ENCODE measurements at places on chromosomes 12 and 14. TPM values are rescaled to one million over a fixed set of nuclear protein-coding genes. Genes with fewer than 3 reads are reported as not detected.

GRCh38 chr14:29789475-29789874 is 138.2 kb downstream of the PRKD1 start:
- no peaks in the 10 kb centered on the region for H3K36me3 ChIP-seq
- no peaks in the 10 kb centered on the region for H3K27me3 ChIP-seq
- no peak for DNase-seq
- H3K4me1 ChIP-seq, result no peaks in the 10 kb centered on the region
- no peak overlapping the region for H3K4me3 ChIP-seq

GRCh38 chr12:51234530-51234929 is 4.1 kb upstream of the DAZAP2 start:
- H3K4me3 ChIP-seq, result no peak overlapping the region
- H3K4me1 ChIP-seq, result peaks cover 2% of the 10 kb centered on the region
- no peaks in the 10 kb centered on the region for H3K27me3 ChIP-seq
- DNase-seq, result no peak

DNA sequence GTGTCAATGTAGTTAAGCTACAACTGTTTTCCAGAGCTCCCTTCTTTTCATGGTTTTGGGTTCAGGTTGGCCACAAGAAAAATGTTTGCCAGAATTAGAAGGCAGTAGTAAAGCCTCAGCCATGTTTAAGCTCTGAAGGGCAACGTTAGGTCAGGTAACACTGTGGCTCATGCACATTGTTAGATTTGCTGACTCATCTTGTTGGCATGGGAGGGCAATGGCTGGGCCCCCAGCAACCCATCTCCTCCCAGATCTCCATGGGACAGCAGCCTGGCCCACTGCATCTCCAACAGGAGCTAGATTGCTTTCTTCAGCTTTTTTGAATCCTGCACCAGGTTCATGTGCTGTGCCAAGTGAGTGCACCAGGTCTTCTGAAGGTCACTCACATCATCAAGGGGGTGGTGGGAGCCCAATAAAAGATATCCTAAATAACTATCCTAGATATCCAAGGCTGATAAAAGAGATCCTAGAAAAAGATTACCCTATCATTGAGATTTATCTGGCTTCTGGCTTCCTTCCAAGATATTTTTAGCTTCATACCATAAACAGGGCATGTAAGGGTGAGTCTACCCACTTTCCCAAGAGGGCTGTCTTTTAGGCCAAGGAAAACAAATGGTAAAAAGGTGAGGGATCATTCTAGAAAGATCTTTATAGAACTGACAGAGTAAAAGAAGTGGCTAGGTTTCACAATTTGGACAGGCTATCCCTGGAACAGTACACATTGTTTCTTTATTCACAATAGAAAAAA is 28.9 kb downstream of the PTGER2 start:
- no peak overlapping the region for H3K27ac ChIP-seq
- no peak for DNase-seq
- H3K27me3 ChIP-seq, result no peaks in the 10 kb centered on the region
- H3K36me3 ChIP-seq, result no peaks in the 10 kb centered on the region
- no peak overlapping the region for H3K4me3 ChIP-seq
- no peaks in the 10 kb centered on the region for H3K4me1 ChIP-seq

Gene DYNC1H1
- 319 TPM for total RNA-seq

GRCh38 chr14:100747021-100747586 is 20.4 kb downstream of the DLK1 start:
- peak; percentile 8 for DNase-seq
- H3K36me3 ChIP-seq, result no peaks in the 10 kb centered on the region
- H3K27me3 ChIP-seq, result no peaks in the 10 kb centered on the region
- no peak overlapping the region for H3K4me3 ChIP-seq

DNA sequence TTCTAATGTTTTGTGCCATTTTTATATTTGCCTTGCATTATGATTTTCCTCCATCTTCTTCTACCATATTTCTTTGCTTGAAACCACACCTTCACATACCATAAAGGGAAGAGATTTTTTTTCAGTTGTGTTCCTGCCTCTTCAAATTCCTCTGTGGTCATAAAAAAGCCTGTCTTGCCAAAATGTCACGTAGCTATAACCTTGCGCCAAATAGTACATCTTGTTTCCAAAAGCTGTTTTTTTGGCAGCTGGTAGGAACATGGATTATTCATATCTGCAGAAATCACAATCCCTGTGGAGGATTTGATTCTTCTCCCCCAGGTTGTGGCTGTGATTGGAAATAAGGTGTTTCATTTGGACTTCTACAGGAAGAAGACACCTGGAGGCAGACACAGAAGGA is 133.6 kb upstream of the SLC35F4 start:
- DNase-seq, result no peak
- no peak overlapping the region for H3K4me3 ChIP-seq
- H3K4me1 ChIP-seq, result no peaks in the 10 kb centered on the region
- no peaks in the 10 kb centered on the region for H3K36me3 ChIP-seq
- H3K27ac ChIP-seq, result no peak overlapping the region

Gene PELI2
- total RNA-seq, result 16.2 TPM

DNA sequence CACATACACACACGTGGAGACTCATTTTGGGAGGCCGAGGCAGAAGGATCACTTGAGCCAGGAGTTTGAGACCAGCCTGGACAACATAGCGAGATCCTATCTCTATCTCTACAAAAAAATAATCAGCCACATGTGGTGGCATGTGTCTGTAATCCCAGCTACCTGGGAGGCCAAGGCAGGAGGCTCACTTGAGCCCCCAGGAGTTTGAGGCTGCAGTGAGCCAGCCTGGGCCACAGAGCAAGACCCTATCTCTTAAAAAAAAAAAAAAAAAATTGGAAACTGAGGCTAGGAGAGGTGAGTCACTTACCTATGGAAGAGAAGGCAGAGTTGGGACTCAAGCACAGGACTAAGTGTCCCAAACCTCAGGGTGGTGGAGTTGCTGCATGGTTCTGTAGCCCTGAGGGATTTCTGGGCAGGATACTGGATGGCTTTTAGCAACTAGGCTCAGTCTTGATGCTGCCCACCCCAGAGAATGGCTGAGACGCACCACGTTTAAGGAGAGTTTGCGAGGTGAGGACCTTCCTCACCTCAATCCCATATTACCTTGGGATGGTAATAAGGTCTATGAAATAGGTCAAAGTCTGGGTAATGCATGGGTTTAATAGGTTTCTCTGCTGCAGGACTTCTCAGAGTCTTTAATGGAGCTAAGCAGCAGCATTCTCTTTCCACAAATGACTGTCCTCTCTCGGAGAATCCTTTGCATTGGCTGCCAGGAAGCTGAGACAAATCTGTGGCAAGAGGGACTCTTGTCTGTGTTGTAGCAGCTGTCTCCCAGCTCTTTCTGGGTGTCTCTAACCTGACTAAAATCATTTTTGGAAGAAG is 35.6 kb downstream of the SH2B3 start:
- DNase-seq, result peak; percentile 19
- H3K4me1 ChIP-seq, result no peaks in the 10 kb centered on the region
- no peak overlapping the region for H3K27ac ChIP-seq
- H3K36me3 ChIP-seq, result peaks cover 22% of the 10 kb centered on the region
- H3K4me3 ChIP-seq, result no peak overlapping the region

DNA sequence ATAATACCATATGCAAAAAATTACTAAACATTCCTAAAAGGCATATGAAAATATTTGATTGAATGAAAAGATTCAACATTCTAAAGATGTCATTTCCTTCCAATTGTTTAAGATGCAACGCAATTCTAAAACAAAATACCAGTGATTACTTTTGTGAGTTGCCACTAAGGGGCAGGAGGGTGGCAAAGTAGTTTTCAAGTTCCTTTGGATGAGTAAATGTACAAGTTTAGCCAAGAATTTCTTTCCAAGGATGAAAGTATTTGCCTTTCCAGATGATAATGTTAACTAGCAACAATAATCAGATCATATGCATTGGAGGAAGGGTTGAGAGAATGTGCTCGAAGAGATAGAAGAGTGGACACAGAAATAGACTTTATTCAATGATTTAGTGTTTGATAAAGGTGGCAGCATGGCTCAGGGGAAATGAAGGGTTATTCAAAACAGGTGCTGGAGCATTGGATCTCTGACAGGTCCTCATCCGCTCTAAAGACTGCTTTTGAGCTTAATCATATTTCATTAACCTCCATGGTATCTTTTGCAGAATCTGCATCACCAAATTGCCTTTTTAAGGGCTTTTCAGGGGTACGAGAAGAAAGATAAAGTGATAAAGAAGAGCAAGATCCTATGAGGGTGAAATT is 678.5 kb upstream of the TBX3 start:
- H3K27ac ChIP-seq, result no peak overlapping the region
- no peak for DNase-seq
- no peaks in the 10 kb centered on the region for H3K27me3 ChIP-seq
- no peaks in the 10 kb centered on the region for H3K4me1 ChIP-seq

- no peaks in the 10 kb centered on the region for H3K36me3 ChIP-seq
- H3K4me3 ChIP-seq, result no peak overlapping the region
- H3K4me1 ChIP-seq, result no peaks in the 10 kb centered on the region
- DNase-seq, result no peak
Measured at GRCh38 chr14:24390701-24391468, 7.9 kb upstream of the NYNRIN start.

DNA sequence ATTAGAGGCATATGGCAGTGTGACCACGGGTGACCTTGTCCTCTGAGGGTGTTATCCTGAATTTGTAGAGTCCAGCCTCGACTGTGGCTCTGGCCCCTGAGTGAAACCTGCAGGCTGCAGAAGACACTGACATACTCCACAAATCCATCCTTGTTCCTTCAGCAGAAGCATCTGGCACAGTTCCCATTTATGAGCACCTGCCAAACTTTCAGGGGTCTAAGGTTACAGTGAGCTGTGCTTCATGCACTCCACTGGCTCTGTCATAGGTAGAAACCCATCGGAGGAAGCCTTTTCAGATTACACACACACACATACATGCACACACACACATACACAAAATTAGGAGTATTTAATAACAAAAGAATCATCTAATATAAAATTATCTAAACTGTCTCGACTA is 13.6 kb upstream of the NUAK1 start:
- H3K4me1 ChIP-seq, result no peaks in the 10 kb centered on the region
- H3K36me3 ChIP-seq, result no peaks in the 10 kb centered on the region
- no peak overlapping the region for H3K27ac ChIP-seq
- no peaks in the 10 kb centered on the region for H3K27me3 ChIP-seq

Gene OR4N2
- total RNA-seq, result not detected

Gene CLEC1B
- not detected for total RNA-seq

Gene LRRC10
- total RNA-seq, result not detected

- no peak for DNase-seq
- no peak overlapping the region for H3K4me3 ChIP-seq
- peaks cover 8% of the 10 kb centered on the region for H3K36me3 ChIP-seq
- H3K4me1 ChIP-seq, result no peaks in the 10 kb centered on the region
- H3K27ac ChIP-seq, result no peak overlapping the region
Measured at GRCh38 chr14:63952053-63952932, 99.5 kb downstream of the SYNE2 start.

DNA sequence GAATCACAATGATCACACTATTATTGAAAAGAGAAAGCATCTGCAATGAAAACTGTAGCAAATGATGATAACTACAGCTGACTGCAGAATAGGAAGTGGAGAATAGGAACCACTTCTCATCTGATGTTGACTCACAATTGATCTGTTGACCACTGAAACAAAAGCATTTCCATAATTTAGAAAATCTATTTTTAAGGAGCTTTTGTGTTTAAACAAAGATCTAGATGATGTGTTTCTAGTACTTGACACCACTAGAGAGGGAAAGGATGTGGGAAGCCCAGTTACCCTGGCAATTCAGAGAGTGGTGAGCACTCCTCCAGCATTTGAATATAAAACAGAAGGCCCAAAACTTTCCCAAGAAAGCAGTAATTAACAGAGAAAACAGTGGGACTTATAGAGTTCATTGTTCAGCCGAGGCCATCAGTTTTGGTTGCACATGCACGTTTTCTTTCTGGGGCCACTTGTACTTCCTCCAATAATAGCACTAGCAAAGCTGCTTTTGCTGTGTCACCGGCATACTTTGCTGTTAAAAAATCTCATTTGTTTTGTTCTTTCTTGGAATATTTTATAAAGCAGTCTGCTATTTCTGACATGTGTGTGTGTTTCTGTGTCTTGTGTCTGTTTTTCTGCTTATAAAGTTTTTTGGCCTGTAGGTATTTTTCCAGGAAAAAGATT is 76.1 kb upstream of the HECTD1 start:
- peaks cover 10% of the 10 kb centered on the region for H3K36me3 ChIP-seq
- DNase-seq, result no peak

- no peaks in the 10 kb centered on the region for H3K27me3 ChIP-seq
- H3K36me3 ChIP-seq, result no peaks in the 10 kb centered on the region
- no peak overlapping the region for H3K27ac ChIP-seq
- H3K4me1 ChIP-seq, result no peaks in the 10 kb centered on the region
Measured at GRCh38 chr12:130706311-130706710, 9.8 kb downstream of the RIMBP2 start.
